ENCODE measurements at places on chromosomes 7 and 10.

DNA sequence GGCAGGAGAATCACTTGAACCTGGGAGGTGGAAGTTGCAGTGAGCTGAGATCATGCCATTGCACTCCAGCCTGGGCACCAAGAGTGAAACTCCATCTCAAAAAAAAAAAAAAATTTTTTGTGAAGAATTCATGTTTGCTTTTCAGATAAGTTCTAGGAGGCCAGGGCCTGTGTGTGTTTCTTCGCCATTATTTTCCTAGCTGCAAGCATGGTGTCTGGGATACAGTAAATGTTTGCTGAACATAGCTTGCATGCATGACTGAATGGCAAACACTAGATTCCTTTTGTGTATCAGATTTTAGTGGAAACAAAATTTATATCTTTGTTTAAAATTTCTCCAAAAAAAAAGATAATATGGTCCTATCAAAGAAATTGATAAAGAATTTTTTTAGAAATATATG is 9.7 kb upstream of the MACC1 start:
- DNase-seq = no peak

DNA sequence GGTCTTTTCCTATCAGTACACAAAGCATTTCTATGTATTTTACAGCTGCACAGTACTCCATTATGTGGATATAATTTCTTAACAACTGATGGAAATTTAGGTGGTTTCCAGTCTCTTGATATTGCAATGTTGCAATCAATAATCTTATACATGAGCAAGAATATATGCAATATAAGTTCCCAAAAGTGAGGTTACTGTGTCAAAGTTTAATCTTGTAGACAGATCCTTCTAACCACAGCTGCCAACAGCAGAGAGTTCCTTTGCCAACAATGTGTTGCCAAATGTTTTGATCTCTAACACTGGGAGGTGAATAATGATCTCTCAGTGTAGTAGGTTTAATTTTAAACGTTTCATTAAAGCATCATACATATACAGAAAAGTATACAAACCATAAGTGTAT is 54.5 kb downstream of the CUL2 start:
- no peak for DNase-seq

- DNase-seq = no peak
These were observed 177.3 kb downstream of the KMT2E start for GRCh38 chr7:105191331-105191730.

DNA sequence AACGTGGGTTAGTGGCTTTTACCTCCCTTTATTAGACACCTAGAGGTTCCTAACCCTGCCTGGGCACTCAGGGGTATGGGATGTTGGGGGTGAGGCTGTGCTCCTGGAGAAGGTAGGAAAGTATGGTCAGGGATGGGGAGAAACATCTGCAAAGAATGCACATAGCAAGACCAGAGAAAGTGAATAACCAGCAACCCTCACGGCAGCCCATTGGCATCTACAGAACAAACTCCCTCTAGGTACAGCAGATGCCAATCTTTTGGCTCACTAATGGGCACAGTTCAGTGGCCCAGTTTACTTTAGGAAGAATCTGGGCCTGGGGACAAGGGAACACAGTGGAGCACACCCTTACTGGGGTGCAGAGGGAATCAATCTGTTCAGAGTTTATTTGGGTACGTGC is 143.9 kb downstream of the JAZF1 start:
- DNase-seq = no peak
